CD4-positive, alpha-beta T cell (primary cell): ENCODE measurements at places on chromosomes 11 and 22.

- no peak for DNase-seq
Measured at GRCh38 chr11:125941267-125941618, 4.6 kb upstream of the VSIG10L2 start.

- DNase-seq, result no peak
Measured at GRCh38 chr11:88421530-88421929, 84.0 kb upstream of the CTSC start.

- DNase-seq, result no peak
Measured at GRCh38 chr11:47356998-47357329, 4.5 kb upstream of the MYBPC3 start.

DNA sequence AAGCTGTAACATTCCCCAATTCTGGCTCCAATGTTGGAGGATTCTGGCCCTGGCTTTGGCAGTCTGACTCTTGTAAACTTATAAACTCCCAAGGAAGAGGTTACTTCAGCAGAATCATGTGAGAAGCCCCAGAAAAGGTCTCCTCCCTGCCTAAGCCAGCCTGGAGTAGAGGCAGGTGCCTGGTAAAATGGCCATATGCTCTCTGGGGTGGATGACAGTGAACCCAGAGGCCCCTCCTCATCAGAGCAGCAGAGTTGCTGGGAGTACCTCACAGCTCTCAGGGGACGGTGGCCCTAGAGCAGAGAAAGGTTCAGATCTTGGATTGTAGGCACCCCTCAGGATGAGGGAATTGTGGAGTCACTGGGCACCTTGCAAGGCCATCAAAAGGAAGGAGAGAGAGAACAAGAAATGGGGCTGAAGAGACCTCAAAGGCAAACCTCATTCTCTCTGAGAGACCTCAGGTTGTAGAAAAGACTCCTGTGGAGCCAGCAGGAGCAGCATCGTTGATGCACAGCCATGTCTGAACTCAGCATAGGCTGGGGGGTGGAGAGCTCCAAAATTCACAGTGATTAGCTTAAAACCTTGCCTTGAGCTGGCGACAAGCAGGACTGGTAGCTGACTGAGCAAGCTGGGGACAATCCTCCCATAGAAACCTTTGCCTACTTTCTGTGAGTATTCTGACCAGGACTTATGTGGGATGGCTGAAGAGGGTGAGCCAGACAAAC lies 4.9 kb upstream of the P2RY6 start:
- no peak for DNase-seq

DNA sequence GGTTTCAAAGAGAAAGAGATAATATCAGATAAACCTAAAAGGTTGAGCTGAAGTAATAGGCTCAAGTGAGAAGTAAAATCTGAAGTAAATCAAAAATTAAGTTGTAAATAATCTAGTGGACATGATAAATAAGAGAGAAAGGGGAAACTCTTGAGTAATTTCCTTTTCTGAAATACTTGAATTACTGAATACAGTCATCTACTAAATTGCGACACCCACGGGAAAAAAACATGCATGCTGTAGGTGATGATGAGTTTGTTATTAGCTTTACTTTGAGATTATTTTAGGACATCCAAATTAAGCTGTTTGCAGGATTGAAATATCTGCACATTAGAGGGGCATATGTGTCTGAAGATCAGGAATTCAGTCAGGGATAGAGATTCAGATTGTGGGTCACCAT lies 50.0 kb upstream of the CARD18 start:
- DNase-seq, result no peak

GRCh38 chr22:20418211-20418788 lies 19.3 kb downstream of the SCARF2 start:
- DNase-seq, result peak; percentile 68

- DNase-seq, result peak; percentile 80
Measured at GRCh38 chr11:111777094-111778046, 11.2 kb upstream of the PPP2R1B start.

DNA sequence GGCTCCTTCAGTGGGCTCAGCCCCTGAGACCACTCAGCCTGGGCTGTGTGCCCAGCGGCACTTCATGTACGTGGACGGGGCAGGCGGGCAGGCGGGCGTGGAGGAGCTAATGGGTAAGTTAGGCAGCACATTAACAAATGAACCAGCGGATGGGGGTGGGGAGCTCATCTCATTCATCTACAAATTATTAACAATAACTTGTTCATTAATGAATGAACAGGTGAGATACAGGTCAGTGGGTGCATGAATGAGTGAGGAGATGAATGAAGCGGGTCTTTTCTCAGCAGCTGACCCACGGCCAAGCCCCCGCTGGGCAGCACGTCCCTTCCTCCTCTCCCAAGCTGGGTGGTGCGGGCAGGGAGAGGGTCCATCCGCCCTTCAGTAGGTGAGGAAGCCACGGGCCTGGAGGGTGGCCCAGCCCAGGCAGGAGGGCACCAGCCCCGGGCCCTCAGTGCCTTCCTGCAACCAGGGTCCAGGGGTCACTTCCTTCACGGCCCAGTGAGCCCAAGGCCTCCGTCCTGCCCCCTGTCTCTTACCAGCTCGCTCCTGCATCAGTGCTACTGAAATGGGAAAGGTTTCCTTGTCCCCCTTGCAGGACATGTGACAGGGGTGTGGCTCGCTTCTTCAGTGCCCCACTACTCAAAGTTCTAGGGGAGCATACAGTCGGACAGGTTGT lies 60.5 kb upstream of the KCNQ1OT1 start:
- DNase-seq, result no peak

- no peak for DNase-seq
Measured at GRCh38 chr11:94740083-94741021, 27.8 kb upstream of the AMOTL1 start.

DNA sequence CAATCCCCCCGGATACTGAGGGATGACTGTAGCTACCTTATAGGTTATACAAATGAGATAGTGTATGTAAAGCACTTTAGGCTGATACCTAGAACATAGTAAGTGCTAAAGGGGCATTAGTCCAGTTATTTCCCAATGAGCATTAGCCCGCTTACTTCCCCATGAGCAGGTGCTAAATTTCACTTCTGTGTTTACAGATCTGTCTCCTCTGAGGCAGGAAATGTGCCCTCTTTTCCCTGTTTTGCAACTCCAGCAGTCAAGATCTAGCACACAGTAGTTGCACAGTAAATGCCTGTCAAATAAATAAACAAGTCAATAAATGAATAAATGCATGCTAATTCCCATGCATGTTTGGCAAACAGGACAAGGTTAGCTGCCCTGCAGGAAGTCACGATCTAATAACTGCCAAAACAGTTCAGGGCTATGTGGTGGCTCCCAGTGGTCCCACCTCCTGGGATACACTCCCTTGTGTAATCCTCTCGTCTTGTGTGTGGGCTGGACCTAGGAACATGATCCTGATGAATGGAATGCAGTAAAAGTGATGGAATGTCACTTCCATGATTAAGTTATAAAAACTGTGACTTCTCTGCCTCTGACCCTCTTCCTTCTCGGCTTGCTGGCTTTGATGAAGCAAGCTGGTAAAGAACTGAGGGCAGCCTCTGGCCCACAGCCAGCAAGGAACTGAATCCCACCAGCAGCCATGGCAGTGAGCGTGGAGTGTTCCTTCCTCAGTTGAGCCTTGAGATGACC lies 459.0 kb downstream of the SOX6 start:
- no peak for DNase-seq

DNA sequence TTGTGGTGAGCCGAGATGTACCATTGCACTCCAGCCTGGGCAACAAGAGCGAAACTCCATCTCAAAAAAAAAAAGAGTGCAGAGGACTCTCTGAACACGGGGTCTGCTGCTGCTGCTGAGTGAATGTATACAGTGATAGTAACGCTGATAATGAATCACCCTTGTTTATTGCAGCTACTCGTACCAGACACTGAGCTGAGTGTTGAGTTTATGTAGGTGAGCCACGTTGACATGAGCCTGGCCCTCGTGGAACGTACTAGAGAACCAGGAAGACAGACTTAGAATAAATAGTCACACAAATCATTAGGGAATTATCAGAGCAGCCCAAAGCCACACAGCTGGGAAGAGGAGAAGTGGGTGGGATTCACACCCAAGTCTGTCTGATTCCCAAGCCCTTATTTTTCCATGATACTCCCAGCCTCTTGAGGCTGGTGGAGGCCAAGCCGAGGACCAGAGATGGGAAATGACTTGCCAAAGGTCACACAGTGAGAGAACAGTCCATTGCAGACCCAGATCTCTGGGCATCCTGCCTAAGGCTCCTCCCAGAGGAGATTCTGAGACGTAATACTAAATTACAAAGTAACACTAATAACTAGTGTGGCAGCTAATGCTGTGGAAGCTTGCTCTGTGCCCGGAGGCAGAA lies 34.8 kb downstream of the MB start:
- no peak for DNase-seq

- DNase-seq, result no peak
Measured at GRCh38 chr11:34358258-34358727, 483 bp upstream of the ABTB2 start.

GRCh38 chr11:86438685-86439084 lies 64.0 kb downstream of the CCDC81 start:
- no peak for DNase-seq

DNA sequence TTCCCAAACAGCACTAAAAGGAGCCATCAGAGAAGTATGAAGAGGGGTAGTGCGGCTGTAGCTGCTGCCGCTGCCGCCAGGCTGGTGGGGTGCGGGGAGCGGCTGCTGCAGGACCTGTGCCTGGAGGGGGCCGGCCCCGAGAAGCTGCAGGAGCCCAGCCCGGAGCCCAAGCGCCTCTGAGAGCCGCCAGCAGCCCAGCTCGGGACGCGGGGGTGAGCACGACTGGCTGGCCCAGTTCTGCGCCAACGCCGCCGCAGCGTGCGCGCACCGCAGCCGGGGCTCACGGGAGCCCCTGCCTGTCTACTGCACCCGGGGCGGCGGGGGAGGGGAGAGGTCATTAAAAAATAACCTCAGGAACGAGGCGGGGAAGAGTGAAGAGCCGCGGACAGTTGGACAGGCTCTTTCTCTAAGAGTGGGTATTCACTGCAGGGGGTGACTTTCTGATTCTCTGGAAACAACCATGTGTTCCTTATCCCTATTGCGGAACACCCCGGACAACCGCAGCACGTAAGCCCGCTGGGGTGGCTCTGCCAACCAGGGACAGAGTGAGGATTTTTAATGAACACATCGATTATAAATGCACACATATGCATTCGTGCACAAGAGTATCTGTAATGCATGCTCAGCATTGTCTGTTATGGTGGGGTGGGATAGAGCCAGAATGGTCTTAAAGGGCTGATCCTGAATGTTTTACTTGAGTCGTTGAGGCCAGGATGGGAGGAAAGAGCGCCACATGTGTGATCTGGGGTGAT lies 453 bp downstream of the GAS2 start:
- DNase-seq, result peak; percentile 11

GRCh38 chr11:61736310-61736709 lies 16.1 kb upstream of the MYRF start:
- DNase-seq, result no peak

DNA sequence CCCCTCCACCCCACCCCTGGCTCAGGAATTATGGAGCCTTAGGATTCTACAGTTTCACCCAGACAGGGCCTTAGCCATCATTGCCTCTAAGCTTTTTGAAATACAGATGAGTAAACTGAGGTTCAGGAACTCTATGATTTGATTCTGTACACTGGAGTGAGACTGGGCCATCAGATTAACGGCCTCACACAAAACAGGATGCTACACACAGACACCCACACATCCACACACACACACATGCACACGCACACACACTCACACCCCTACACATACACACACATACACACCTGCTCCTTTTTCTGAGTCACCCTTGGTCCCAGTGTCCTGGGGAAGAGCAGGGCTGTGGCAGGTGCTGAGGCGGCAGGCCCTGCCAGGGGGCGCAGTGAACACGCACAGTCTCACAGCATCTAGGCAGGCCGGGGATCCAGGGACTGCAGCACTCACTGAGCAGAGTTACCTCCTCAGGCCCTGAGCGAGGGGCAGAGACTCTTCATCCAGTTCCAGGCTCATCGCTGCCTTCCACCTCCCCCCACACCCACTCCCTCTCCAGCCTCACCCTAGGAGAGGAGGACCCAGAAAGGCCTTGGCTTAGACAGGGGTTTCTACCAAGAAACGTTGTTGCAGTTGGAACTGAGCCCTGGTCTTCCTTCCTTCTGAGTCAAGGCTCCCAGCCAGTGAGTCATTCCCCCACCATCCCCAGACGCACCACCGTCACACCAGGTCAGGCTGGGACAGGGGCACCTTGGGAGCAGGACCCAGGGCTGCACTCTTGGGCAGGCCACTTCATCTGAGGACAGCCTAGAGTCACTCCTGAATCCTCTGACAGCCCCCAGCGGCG lies 89.8 kb upstream of the PARVA start:
- DNase-seq, result no peak

- no peak for DNase-seq
Measured at GRCh38 chr11:134995741-134996140, 583.7 kb upstream of the B3GAT1 start.

- no peak for DNase-seq
Measured at GRCh38 chr11:108160970-108161566, 39.7 kb downstream of the ACAT1 start.

DNA sequence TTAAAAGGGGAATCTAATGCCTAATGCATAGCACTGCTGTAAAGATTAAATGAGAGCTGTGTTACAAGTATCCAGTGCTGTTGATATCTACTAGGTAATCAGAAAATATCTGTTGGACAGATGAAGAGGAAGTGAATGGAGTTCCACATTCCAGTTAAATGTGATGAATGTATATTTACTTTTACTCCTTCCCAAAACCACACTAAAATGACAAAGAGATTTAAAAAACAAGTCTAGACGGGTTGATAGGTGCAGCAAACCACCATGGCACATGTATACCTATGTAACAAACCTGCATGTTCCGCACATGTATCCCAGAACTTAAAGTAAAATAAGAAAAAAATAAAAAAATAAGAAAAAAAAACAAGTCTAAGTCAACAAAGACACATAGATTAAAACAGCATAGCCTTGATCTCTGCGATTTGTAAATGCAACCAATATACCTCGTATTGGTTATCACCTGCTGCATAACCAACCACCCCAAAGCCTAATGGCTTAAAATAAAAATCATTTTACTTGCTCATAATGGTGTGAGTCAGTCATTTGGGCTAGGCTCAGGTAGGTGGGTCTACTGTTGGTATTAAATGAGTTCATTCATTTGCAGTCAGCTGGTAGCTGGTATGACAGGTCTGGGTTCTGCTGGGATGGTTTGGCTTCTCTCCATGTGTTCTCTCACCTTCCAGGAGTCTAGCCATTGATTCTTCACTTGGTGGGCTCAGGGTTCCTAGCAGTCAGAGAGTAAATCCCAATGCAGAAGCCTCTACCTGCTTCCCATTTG lies 39.7 kb upstream of the SLC6A5 start:
- DNase-seq, result no peak

DNA sequence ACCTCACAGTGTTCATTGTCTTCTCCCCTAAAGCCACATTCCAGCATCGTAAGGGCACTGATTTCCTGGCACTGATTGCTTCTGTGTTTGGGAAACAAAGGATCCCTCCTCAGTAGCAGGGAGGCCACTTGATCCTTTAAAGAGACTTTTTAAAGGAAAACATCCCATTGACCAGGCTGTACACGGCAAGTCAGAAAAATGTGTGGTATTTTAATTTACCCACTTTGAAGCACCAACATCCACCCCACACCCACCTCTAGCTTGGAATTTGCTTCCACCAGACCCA lies 364.9 kb downstream of the SHANK2 start:
- DNase-seq, result no peak

DNA sequence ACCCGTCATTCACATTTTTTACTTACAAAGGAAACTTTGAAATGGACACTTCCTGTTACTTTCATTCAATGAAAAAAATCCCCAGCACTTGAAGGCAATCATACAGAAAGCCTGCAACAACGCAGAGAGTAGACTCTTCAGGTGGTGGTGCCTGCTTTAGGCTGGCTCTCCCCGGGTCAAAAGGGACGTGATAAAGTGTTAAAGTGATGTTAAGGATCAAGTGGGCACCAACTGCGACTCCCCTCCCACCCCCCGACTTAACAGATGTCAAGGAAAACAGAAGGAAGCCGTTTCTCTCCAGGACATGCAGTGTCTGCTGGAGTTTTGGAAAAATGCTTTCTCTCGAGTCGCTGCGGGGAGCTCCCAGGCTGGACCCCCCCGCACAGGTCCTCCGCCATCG lies 414 bp upstream of the PNPLA3 start:
- no peak for DNase-seq
